Activated naive CD4-positive, alpha-beta T cell treated with anti-CD3 and anti-CD28 coated beads, Interleukin-2, amount 50 U/mL, for 72 hours (primary cell): ENCODE measurements at places on chromosomes 13 and 19. TPM values are rescaled to one million over a fixed set of nuclear protein-coding genes. Genes with fewer than 3 reads are reported as not detected.

DNA sequence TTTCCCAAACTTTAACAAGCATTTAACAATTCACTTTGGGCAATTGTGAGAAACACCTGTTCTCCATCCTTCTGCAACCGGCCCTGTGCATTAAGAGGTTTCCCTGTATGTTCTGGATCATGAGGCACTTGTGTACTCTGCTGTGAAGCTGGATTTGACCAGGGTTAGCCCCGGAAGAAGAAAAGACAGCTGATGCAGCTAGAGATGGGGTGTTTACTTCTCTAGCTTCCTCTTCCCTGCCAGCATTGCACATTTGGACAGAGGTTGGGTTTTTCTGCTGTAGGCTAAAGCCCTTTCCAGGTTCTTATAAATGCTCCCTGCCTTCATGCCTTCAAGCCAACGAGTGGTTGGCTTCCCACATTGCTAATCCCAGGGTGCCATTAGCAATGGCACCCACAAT, 20.9 kb downstream of the MBD3L2B start:
- no peak for DNase-seq

- no peak for DNase-seq
Observed at GRCh38 chr13:24124789-24125476, 35.6 kb upstream of the SPATA13 start.

Gene CLASRP
- 133 TPM for total RNA-seq

DNA sequence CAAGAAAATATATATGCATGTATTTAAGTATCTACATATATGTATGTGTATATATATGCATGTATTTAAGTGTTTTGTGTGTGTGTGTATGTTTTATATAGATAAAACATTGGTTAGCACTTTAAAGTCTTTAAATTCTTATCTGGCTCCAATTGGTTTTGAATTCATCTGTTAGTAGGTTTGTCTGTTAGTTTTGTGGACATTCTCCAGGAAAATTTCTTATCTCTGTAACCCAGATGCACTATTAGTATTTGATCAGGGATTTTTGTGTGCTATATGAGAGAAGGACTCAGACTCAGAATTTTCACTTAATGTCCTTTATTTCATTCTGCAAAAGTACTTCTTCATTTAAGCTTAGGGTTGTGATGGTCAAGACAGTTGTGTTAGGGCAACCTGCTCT, 103.1 kb downstream of the ITGBL1 start:
- no peak for DNase-seq

Gene ZNF71
- total RNA-seq, result 4.4 TPM

DNA sequence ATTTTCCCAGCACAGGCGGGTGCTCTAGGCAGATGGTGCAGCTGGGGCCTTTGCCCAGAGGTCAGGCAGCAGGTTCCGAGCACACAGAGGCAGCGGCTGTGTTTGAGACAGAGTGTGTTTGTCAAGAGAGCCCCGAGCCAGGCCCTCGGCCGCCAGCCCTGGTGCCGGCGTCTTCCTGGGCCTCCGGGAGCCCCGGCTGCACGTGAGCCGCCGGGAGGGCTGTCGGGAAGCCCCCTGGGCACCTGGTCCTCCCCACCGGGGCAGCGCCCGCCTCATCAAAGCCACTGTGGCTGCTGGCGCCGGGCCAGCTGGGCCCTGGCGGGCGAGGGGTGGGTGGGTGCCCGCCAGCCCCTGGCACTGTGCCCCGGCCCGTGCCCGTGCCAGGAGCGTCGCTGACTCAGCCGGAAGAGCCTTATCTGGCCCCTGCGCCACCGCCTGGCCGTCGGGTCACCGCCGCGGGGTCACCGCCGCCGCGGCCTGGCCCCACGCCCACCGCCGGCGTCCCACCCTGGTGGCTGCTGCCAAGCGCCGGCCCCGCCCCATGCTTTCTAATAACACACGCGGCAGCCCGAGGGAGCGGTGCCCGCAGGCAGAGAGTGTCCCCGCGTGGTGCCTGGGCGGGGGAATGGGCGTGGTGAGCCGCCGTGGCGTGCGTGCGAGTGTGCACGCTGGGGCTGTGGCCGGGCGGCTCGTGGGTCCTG, 14.9 kb downstream of the ARID3A start:
- DNase-seq, result no peak

Gene CYP2B6
- total RNA-seq, result not detected

GRCh38 chr19:43664018-43664417, 6.0 kb downstream of the PLAUR start:
- no peak for DNase-seq

- DNase-seq, result no peak
Observed at GRCh38 chr13:51096131-51096530, 14.9 kb downstream of the C13orf42 start.

Gene ZNF761
- total RNA-seq, result 14.3 TPM

- DNase-seq, result no peak
Observed at GRCh38 chr19:53945441-53945840, 17.3 kb upstream of the CACNG8 start.

Gene RETN
- not detected for total RNA-seq

GRCh38 chr13:53200498-53201453, 172.2 kb downstream of the OLFM4 start:
- DNase-seq, result no peak

Gene CNN1
- not detected for total RNA-seq
